Common myeloid progenitor, CD34-positive (primary cell): ENCODE measurements at places on chromosomes 2 and 18.

DNA sequence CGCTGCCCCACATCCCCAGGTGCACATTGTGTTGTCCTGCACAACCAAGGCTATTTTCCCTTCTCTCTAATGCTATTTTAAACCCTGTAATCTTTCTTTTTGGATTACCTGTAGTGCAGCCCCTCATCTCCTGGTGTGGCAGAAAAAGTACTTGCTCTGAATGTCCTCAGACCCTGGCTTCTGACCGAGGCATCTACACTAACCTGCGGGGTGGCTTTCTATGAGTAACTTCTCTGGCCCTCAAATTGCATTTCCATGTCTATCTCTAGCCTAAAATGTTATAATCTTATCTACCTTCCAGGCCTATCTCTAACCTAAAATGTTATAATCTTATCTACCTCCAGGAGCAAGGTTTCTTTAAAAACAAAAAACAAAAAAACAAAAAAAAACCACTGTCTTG is 18.2 kb upstream of the SP5 start:
- no peak for DNase-seq

- DNase-seq: peak; percentile 71
Measured at GRCh38 chr2:129923265-129924091, 56.0 kb upstream of the RAB6C start.

- no peak for DNase-seq
Measured at GRCh38 chr2:216683846-216684245, 11.5 kb downstream of the IGFBP5 start.

DNA sequence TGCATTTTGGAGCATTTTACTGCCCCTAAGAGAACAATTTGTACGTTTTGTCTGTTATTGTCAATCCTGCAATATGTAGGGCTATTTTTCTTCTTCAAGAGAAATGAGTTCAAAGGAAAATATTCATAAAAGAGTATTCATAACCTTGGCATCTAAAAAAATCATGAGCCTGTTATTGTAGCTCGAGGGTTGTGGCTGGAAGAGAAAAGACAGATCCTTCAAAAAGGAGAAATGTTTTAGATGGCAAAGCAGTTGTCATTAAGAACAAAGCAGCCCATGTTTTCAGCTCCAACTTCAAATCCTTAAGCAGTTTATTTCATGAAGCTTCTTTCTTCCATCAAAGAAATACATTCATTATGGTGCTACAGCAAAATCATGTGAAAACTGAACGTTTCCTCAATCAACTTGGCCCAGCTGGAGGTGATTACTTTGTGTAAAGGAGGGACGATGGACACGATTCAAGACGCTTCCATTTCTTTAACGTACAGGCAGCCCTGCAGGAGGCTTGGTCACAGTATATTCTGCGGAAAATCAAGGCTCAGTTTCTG is 31.4 kb downstream of the QPCT start:
- no peak for DNase-seq
